Stromal cell of bone marrow (primary cell): ENCODE measurements at places on chromosomes 3 and 15.

DNA sequence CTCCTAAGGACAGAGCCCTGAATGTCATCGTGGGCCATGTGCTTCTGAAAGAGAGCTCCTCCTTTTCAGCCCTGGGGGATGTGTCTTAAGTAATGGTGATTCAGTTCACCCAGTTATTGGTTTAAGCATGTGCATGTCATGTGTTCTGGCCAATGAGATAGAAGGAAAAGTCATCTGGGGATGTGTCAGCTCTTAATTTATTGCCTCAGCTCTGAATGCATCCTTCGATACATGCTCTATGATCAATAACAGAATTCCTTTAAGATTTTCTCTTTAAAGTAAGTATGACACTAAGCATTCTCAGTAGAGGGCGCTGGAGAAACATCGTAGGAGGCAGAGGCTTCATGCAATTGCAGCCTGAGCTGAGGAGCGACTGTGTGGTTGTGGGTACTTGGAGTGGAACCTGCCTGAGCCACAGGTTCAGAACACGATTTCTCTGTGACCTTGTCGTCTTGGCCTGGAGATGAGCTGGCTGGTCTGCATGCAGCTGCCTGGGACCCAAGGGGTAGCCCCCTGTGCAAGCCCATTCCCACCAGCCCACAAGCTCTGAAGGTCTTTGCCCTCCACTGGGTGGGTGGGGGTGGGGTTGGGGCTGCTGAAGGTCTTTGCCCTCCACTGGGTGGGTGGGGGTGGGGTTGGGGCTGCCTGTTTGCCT lies 69.5 kb downstream of the C3orf38 start:
- peak; percentile 52 for DNase-seq

GRCh38 chr3:127367593-127367992 lies 79.7 kb upstream of the PRR20G start:
- no peak for DNase-seq

DNA sequence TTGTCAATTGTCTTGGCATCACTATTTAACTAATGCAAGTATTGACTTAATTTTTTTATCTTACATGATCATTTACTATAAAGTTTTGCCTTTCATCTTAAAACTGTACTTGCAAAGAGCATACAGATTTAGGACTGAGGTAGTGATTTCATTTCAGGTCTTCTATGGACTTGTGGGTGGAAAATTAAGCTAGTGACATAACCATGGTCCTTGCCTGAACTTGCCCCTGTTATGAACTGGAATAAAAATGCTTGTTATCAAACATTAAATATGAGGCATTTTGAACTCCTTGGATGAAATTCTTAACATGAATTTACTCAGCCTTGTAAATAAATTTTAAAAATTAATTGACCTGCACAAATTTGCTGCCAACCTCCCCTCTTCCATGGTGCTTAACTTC lies 712.0 kb downstream of the NAALADL2 start:
- no peak for DNase-seq

DNA sequence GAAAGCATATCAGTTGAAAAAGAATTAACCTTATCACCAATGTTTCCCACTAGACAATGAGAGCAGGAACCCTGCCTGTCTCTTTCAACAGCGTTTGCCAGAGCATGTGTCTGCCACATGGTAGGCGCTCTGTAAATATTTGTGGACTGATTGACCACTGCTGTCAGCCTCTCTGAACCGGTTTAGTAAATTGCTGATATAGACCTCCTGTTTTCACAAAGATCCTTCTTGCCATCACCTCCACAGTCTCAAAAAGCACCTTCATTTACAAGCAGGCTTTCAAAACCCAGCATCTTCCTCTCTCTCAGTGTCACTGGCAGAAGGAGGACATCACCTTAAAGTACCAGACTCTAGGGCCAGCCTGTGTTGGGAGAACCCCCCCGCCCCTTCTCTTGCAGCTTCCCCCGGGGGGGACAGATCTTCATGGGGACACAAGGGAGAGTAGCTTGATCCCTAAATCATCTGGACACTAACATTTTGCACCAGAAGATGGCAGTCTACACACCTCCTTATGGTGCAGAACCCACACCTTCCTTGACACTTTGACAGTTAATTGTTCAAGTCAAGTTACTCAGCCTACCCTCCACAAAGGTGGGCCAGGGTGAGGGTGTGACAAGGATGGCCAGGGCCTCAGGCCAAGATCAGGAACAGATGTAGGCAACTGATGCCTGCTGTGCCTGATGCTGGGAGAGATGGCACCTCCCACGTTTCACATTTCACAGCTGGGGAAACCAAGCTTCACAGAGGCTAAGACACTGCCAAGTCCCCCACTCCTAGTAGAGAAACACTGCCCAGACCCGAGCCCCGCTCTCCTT lies 37.8 kb upstream of the USP3 start:
- peak; percentile 45 for DNase-seq

DNA sequence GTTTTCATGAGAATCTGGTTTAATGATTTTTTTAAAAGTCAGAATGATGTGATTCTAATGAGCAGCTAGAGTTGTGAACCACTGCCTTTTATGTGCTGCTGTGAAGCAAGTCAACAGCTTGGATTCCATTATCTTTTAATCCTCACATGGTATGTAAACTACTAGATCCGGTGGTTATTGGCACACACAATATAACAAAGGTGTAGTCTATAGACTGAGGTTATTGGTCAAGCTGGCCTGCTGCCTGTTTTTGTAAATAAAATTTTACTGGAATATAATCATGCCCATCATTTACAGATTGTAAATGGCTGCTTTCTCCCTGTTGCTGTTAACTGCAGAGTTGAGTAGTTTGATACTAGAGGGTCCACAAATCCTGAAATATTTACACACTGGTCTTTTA lies 103.1 kb downstream of the OTOL1 start:
- no peak for DNase-seq

GRCh38 chr3:155963570-155963969 lies 93.1 kb downstream of the GMPS start:
- DNase-seq, result no peak

DNA sequence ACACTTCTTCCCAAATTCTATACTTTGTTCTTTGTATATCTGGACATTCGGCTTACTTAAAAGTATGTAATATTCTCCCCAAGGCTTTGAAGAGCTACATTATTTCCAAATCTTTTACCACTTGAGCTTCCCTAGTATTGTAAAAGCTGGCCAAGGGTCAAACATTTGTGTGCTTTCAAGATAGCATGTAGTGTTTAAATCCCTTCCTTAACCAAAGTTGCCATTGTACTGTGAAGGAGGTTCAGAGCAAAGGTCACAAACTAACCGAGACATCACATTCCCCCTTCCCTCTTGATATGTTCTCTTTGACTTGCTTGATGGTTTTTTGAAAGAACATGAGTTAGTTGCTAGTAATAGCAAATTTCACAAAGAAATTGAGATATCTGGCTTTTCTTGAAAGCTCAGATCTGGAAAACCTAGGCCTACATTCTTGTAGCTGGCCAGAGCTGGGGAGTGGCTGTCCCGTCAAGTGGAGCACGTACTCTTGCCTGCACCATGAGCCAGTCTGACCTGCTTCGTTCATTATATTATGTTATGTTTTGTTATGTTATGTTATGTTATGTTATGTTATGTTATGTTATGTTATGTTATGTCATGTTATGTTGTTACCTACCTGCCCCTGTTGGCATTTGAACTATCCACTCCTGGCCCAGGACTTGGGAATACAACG lies 60.2 kb downstream of the FILIP1L start:
- DNase-seq, result no peak

GRCh38 chr3:54079314-54079713 lies 43.0 kb upstream of the CACNA2D3 start:
- DNase-seq, result no peak

- peak; percentile 43 for DNase-seq
These were observed 39.7 kb upstream of the VEPH1 start for GRCh38 chr3:157542711-157543500.

GRCh38 chr15:38877471-38877870 lies 312.9 kb upstream of the RASGRP1 start:
- DNase-seq, result no peak

DNA sequence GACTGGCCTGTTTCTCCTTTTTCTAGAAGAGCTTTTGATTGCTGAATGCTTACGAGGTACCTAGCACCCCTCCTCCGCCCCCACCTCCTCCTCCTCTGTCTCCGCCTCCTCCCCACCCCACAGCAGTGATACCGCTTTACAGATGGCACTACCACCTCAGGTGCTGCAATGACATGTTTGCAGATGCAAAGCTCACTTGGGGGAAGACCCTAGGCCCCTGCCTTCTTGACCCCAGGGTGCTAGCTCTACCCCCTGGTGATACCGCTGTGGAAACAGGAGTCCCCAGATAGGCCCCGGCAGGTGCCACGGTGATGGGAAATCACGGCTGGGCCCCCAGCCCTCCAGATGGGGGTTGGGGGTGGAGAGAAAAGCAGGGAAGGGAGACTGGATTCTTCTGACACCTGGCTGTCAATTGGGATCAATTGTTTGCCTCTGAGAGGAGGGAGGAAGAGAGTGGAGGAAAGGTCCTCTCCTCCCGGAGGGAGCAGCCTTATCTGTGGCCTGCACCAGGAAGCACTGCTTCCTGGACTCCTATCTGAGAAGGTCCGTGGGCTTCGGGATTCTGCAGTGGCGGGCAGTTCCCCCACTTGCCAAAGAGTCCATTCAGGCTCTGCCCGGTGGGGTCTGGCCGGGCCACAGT lies 37.6 kb downstream of the DNASE1L3 start:
- DNase-seq, result no peak

DNA sequence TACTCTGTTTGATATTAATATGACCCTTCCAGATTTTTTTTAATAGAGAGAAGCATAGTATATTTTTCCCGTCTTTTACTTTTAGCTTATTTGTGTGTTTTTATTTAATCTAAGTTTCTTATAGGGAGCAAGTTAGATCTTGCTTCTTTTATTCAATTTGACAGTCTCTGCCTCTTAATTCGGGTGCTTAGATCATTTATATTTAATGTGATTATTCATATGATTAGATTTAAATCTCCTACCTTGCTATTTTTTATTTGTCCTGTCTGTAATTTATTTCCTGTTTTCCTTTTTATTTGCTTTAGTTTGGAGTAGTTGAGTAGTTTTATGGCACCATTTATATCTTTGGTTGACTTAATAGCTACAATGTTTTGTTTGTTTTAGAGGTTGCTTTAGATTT lies 66.1 kb downstream of the GJD2 start:
- no peak for DNase-seq

- no peak for DNase-seq
These were observed 2.0 kb upstream of the SLC24A1 start for GRCh38 chr15:65619626-65620290.

DNA sequence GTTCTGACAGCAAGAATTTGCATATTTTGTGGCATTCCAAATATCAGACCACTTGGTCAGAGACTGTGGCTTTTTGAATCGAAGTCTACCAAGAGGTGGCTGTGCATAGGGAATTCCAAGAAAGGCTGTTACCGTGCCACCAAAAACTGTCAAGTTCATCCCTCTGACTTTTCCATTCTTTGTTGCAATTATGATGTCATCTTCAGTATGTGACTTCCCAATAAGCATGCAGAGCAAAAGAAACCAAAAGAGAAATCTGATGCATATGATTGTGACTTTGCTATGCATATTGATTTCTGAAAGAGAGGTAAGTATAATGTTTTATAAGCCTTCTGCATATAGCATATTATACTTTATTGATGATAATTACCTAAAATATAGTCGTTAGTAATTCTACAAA lies 6.5 kb downstream of the BCHE start:
- DNase-seq, result no peak

GRCh38 chr3:141390747-141391146 lies 22.4 kb downstream of the ZBTB38 start:
- no peak for DNase-seq

DNA sequence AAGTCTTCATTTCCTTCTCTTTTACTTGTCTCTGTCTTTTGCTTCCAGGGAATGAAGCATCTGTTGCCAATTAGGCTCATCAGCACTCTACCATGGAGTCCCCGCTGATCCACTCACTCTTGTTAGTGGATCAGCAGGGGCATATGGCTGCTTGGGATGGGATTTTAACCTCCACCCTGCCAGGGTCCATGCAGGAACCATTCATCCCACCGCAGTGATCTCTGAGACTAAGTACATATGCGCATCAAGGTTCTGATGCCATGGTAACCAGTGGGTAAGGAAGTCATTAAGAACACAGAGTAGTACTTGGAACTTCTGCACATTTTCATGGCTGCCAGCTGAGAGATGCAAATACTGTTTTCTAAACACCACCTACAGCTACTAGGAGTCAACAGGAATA lies 374.0 kb upstream of the ALCAM start:
- DNase-seq, result no peak

- DNase-seq, result no peak
These were observed 71.0 kb downstream of the SLMAP start for GRCh38 chr3:57826952-57827723.

GRCh38 chr3:44109771-44110361 lies 131.8 kb upstream of the TOPAZ1 start:
- DNase-seq, result no peak

GRCh38 chr15:29091666-29092065 lies 178.0 kb downstream of the NSMCE3 start:
- DNase-seq, result no peak

GRCh38 chr3:108527109-108527508 lies 16.7 kb upstream of the MYH15 start:
- DNase-seq, result no peak

GRCh38 chr3:16449369-16449768 lies 64.1 kb downstream of the RFTN1 start:
- no peak for DNase-seq

- DNase-seq, result no peak
These were observed 12.1 kb upstream of the PRR23E start for GRCh38 chr3:127180859-127181258.

DNA sequence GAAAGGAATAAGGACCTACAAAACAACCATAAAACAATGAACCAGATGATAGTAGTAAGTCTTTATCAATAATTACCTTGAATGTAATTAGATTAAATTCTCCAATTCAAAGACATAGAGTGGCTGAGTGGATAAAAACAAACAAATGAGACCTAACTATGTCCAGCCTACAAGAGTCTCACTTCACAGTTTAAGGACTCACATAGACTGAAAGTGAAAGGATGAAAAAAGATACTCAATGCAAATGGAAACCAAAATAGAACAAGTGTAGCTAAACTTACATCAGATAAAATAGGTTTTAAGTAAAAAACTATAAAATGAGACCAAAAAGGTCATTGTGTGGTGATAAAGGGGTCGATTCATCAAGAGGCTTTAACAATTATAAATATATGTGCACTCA lies 21.9 kb upstream of the NR1I2 start:
- DNase-seq, result no peak

DNA sequence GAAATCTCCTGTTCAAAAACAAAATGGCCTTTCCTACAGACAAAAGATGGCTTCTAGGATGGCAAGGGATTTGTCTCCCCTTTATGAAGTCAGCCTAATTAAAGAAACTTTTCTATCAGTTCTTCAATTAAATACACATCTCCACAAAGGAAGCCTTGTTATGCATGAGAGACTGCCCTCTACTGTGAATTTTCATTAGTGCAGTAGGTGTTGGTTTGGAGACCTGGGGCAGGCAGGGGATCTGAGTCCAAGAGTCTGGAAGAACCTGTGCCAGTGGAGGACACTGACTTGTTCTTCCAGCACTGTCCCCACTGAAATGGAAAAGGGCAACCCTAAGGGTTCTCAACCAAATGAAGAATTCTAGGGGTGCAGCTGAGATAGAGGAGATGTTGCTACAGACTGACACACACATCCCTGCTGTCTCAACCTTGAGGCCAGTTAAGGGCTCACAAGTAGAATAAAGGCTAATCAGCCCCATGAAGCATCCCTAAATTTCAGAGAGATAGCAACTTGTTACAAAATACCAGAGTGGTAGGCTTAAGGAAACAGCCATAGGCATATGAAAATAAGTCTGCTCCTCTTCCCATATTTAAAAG lies 174.0 kb upstream of the PRICKLE2 start:
- peak; percentile 51 for DNase-seq
